CD4-positive, alpha-beta T cell treated with Interleukin-6 for 4 hours (primary cell): ENCODE measurements at places on chromosomes 3 and 15.

- DNase-seq = no peak
Observed at GRCh38 chr3:54849360-54849759, 78.5 kb downstream of the LRTM1 start.

GRCh38 chr3:58999134-58999773 is 50.6 kb downstream of the CFAP20DC start:
- DNase-seq = no peak

DNA sequence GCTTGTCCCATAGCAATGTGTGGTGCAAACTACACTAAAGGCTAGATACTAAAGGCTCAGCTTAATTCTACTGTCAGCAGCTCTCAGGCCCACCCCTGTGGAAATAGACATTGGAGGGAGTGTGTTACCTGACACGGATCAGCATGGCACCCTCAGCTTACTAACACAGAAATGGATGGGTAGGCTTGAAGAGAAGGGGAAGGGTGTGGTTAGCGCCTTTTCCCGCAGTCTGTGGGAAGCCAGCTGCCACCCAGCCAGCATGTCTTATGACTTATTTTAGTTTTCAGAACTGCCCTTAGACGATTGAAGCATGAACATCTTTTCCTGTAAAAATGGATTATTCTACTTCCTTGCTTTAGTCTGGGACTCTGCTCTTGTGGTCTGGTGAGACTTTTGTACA is 25.8 kb upstream of the ADPGK start:
- no peak for DNase-seq

DNA sequence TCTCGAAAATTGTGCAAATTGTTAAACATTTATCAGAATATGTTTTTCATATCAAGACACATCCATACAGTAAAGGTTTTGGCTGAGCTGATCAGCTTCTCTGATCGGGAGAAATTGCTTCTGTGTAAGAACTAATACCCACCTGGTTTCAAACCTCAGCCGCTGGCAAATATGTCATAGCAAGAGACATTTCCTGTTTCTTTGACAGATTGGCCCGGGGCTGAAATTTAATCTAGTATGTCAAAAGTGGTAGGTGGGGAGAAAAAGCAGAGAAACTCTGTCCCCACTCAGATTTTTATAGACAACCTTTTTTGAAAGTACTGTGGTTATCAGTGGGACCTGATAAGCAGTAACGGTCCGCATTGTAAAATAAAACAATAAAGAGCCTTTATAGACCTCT is 88.8 kb upstream of the SLC24A5 start:
- DNase-seq = no peak

DNA sequence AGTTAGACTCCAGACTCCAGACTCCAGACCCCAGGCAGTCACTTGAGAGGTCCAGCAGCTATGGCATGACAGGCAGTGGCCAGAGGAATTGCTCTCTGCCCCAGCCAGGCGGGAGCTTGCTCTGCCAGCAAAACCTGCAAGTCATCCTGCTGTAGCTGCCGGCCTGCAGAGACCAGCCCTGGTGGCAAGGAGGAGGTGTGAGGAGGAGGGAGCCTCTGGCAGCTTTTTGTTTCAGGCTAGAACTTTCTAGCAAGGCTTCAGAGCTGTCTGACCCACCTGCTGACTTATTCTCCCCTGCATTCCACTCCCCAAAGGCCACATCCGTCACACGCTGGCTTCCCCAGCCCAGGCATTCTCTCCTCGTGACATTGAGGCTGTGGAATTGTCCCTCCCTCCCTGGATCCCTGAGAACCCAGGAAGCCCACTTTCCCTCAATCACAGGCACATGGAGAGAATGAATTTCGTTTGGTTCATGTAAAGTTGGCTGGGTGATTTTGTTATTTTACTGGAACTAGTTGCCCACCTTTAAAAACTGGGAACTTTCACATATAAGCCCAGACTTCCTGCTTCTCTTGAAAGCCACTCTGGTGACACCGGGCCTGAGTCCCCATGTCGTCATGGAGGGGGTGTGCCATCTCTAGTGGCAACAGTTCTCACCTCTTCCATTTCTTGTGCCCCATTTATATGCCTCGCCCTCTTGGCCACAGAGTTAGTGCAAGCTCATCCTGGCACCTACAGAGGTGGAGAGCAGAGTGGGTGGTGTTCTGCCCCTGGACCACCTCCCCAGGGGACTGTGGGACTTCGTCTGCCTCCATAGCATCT is 82.7 kb downstream of the ABHD5 start:
- no peak for DNase-seq

- DNase-seq = no peak
Observed at GRCh38 chr3:70000563-70001081, 1.1 kb downstream of the SAMMSON start.

DNA sequence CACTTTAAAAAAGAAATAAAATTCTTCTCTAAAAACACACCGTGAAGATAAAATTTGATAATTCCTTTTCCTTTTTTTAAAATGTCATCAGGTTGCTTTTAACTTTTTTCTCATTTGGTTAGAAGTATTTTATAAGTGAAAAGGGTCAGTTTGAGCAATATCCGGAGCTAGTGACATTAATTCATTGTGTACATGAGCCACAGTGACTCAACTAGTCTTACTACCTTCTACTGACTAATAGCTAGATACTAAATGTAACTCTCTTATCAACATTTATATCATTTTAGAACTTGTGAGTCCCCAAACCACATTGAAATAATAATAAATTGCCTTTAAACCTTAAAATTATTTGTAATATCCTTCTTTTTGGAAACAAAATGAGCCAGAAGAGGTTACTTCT is 101.2 kb upstream of the ZBTB20 start:
- DNase-seq = no peak

GRCh38 chr3:191343913-191344312 is 13.6 kb upstream of the UTS2B start:
- DNase-seq = no peak

GRCh38 chr15:60477164-60477563 is 1.8 kb downstream of the ICE2 start:
- no peak for DNase-seq

- DNase-seq = no peak
Observed at GRCh38 chr3:115975796-115976195, 352.5 kb downstream of the GAP43 start.

GRCh38 chr3:13189639-13190377 is 116.6 kb upstream of the IQSEC1 start:
- peak; percentile 30 for DNase-seq

- DNase-seq = no peak
Observed at GRCh38 chr15:44792715-44793114, 56.4 kb downstream of the TRIM69 start.

GRCh38 chr15:82177291-82178010 is 85.1 kb downstream of the EFL1 start:
- no peak for DNase-seq

GRCh38 chr3:56680054-56680580 is 2.9 kb downstream of the TASOR start:
- no peak for DNase-seq

GRCh38 chr15:52567871-52568600 is 794 bp downstream of the ARPP19 start:
- DNase-seq = peak; percentile 51

DNA sequence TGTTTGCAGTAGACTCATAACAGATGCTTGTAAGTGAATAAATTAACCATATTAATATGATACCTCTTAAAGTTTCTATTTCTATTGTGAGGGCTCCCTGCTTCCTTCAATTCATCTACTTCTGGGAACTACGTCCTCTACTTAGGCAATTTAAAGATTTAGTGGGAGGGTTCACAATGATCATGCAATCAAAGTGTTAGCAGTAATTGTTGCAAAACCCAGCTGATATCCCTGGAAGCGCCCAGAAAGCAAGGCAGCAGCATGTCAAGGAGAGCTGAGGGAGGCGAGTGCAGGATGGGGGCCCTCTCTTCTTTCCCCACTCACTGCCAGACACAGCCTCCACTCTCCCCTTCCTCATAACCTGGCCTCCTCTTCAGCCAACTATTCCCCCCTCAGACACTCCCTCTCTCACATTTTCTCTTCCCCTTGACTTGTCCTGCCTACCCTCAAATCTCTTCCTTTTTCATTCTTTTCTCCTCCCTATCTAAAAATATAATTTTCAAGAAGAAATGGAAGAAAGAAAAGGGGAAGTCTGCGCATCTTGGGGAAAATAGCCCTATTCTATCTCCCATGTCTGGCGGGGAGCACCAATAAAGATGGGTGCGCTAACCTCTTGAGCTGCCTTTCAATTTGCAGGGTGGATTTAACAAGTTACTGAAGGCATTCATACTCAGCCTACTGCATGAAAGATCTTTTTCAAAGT is 6.6 kb downstream of the TMEM212 start:
- no peak for DNase-seq

DNA sequence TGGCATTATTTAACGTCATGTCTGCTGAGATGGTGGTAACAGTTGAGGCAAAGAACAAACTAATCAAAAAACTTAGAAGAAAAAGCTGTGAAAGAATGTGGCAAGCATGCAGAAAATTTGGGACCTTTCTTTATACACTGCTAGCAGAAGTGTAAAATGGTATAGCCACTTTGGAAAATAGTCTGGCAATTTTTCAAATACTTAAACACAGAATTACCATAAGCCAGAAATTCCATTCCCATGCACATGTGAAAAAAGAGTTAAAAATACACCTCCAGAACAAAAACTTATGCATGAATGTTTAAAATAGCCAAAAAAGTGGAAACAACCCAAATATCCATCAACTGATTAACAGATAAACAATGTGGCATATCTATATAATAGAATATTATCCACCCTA is 613.3 kb downstream of the TBL1XR1 start:
- DNase-seq = no peak

- no peak for DNase-seq
Observed at GRCh38 chr15:46703871-46704637, 1013.3 kb upstream of the SEMA6D start.

GRCh38 chr3:33171580-33171979 is 47.0 kb downstream of the SUSD5 start:
- DNase-seq = no peak

DNA sequence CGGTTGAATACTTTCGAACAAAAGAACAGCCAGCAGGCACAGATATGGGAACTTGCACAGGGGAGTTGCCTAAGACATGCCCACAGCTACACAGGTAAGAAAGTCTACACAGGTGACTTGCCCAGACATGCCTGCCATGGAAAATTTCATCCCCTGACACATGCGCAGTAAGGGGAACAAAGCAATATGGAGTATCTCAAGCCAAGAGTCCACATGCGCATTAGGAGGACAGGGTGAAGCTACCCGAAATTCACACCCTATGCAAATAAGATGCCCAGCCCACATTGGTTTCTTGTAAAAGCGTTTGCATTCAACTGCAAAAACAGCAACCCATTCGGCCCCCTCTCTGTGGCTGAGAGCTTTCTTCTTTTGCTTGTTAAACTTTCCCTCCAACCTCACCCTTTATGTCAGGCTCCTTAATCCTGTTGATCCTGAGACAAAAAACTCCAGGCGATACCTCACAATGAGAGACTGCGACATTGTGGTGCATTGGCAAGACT is 49.3 kb upstream of the TRPM1 start:
- DNase-seq = no peak
